ENCODE measurements at places on chromosomes 1 and 21. TPM values are rescaled to one million over a fixed set of nuclear protein-coding genes. Genes with fewer than 3 reads are reported as not detected.
A peak's percentile ranks its signal among the peaks of the same experiment; 100 is the strongest.

DNA sequence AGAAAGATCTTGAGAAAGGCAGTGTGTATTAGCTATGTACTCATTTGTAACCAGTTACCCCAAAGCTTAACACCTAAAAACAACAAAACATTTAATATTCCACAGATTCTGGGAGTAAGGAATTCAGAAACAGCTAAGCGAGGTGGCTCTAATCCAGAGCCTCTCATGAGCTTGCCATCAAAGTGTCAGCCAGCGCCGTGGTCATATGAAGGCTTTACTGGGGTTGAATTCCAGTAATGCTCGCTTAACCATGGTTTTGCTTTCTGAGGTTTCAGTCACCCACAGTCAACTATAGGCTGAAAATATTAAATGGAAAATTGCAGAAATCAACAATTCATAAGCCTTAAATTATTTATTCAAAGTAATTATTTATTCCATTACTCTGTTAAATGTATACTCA, 101.8 kb downstream of the CLIC6 start:
- H3K27me3 ChIP-seq = no peaks in the 10 kb centered on the region
- no peak overlapping the region for H3K27ac ChIP-seq
- H3K36me3 ChIP-seq = no peaks in the 10 kb centered on the region
- no peak overlapping the region for H3K4me3 ChIP-seq
- no peaks in the 10 kb centered on the region for H3K4me1 ChIP-seq

DNA sequence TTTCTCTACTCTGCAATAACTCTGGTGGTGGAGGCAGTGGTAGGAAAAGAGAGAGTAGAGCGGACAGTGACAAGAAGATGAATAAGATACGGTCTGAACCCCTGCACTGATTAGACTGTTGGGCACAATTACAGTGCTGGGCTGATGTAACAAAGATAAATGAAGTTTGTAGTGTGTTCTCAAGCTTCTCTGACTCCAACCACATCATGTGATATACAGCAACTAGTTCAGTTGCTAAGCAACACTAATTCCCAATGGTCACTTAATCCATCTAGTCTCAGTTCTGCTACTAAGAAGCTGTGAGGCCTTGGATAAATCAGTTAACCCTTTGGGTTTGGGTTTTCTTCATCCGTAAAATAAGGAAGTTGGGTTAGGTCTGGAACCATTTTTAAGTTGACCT, 17.3 kb downstream of the DDR2 start:
- H3K36me3 ChIP-seq = no peaks in the 10 kb centered on the region
- no peaks in the 10 kb centered on the region for H3K27me3 ChIP-seq
- no peaks in the 10 kb centered on the region for H3K4me1 ChIP-seq

DNA sequence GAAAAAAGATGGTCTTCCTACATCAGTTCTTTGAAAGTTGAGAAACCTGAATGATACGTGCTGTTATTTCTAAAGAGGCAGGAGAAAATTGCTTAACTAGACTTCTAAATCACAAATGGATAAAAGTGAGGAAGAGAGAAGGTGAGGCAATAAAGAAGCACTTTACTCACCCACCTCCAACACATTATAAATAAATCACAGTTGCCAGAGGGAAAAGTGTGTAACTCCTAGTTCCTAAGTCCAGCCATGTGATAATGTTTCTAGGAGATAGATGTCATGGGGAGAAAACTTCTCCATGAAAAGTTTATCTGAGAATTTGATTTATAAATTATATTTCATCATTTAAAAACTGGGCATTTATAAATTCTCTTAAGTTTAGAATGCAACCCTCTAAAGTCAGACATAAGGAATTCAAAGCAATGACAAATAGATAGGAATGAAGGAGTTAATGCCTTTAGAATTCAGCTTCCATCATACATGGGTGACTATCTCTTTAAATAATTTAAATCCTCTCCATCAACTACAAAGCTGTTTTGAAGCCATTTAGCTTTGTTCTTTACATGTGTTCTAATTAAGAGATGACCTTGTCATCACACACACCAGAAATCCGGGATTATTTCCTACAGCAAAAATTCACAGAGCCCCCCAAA, 60.0 kb downstream of the NRIP1 start:
- peaks cover 18% of the 10 kb centered on the region for H3K4me1 ChIP-seq
- H3K4me3 ChIP-seq = no peak overlapping the region
- DNase-seq = no peak
- no peaks in the 10 kb centered on the region for H3K36me3 ChIP-seq
- no peak overlapping the region for H3K27ac ChIP-seq

- no peak overlapping the region for H3K27ac ChIP-seq
- H3K36me3 ChIP-seq = no peaks in the 10 kb centered on the region
- H3K4me1 ChIP-seq = no peaks in the 10 kb centered on the region
- H3K4me3 ChIP-seq = no peak overlapping the region
Measured at GRCh38 chr1:172719694-172720138, 60.8 kb downstream of the FASLG start.

- no peak overlapping the region for H3K27ac ChIP-seq
- no peaks in the 10 kb centered on the region for H3K27me3 ChIP-seq
- H3K4me1 ChIP-seq = peaks cover 5% of the 10 kb centered on the region
- peak; percentile 79 for DNase-seq
- H3K36me3 ChIP-seq = no peaks in the 10 kb centered on the region
Measured at GRCh38 chr1:109133815-109134214, 19.9 kb downstream of the ELAPOR1 start.

DNA sequence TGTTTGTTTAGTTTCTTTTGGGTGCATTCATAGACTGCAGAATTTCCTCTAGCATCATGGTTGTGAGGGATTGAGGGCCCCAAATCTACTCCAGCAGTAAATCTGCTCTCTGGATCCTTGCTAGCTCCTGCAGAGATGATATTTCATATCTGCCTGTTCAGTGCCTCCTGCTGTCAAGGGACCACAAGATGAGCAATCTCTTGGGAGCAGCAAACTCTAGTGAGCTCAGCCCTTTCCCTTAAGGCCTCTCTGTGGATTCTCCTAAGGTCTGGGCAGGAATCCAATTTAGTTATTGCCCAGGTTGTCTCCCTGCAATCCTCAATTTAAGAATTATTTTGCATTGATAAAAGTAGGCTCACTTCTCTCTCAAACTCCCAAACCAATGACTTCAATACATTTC, 76.9 kb downstream of the RGS18 start:
- no peaks in the 10 kb centered on the region for H3K4me1 ChIP-seq
- no peaks in the 10 kb centered on the region for H3K27me3 ChIP-seq
- H3K27ac ChIP-seq = no peak overlapping the region
- no peak for DNase-seq

- DNase-seq = no peak
- H3K4me3 ChIP-seq = no peak overlapping the region
- no peaks in the 10 kb centered on the region for H3K4me1 ChIP-seq
- no peak overlapping the region for H3K27ac ChIP-seq
- no peaks in the 10 kb centered on the region for H3K27me3 ChIP-seq
- no peaks in the 10 kb centered on the region for H3K36me3 ChIP-seq
Measured at GRCh38 chr1:45721207-45721606, 29.2 kb downstream of the IPP start.

DNA sequence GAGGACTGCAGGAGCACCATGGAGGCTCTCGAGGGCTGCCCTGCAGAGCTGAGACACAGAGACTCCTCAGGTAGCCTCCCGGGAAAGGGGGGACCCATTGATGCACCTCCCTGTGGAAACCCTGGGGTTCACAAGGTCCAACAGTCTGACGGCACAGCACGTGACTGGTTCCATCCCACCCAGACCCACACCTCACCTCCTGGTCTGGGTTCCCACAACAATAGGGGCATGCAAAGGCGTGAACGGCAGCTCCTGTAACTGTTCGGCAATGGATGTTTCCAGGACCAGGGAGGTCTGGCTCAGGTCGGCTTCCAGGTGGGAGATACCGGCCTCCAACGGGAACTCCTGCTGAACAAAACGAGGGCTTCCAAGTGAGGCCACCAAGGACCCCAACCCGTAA, 86.8 kb downstream of the NPHP4 start:
- DNase-seq = no peak
- no peaks in the 10 kb centered on the region for H3K27me3 ChIP-seq
- H3K27ac ChIP-seq = no peak overlapping the region

TNFSF4 gene
- total RNA-seq = 0.63 TPM

MROH9 gene
- not detected for total RNA-seq

HTR6 gene
- total RNA-seq = not detected

HUNK gene
- total RNA-seq = 0.22 TPM
